ENCODE measurements at places on chromosomes 6 and 20.

- DNase-seq, result no peak
Measured at GRCh38 chr20:43988867-43989266, 74.2 kb downstream of the TOX2 start.

- DNase-seq, result no peak
Measured at GRCh38 chr6:219641-220198, 72.6 kb upstream of the DUSP22 start.

DNA sequence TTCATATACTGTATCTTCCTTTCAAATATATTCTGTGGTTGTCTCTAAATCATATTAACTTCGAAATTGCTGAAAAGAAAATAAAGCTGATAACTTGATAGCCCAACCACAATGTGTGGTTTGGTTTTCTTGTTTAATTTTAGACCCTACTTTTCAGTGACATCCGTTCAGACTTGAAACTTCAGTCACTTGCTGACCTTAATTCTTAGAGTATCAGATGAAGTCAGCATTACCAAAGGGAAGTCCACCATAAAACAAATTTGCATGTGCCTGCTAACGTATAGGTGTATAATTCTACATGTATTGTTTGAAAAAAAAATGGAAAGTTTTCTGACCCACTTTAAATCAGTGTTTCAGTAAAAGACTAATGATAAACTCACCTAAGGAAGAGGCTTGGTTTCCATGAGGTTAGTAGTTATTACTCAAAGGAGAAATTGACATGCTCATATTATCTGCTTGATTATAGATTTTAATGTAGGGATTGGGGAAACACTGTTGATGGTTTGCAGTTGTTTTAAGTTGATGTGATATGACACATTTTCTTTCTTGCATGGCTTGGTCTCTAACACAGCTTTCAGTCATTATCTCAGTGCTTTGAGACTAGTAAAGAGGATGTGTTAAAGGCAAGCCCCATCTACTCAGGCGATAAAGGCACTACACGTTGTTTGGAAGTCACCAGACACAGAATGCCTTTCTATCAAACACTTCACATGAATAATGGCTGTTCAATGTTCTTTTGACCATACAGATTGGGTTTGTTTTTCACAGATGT, 5.2 kb upstream of the IL17A start:
- no peak for DNase-seq

GRCh38 chr6:107321793-107322192, 137.6 kb downstream of the PDSS2 start:
- DNase-seq, result no peak

- DNase-seq, result no peak
Measured at GRCh38 chr6:88492241-88492640, 326.1 kb upstream of the CNR1 start.

DNA sequence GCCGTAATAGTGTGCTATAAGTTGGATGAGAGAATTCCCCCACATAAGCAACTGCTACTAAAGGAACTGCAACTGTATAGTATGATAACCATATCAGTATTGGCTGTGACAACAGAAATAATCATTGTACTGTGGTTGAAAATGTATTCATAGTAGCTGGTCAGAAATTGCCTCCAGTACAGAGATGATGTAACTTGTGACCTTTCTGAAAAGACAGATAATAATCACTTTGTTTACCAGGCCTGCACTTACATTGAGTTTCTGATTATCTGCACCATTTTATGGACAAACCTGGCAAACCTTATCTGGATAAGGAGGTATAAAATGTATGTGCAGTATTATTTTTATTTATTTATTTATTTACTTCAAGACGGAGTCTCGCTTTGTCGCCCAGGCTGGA, 19.0 kb downstream of the CFAP206 start:
- no peak for DNase-seq

DNA sequence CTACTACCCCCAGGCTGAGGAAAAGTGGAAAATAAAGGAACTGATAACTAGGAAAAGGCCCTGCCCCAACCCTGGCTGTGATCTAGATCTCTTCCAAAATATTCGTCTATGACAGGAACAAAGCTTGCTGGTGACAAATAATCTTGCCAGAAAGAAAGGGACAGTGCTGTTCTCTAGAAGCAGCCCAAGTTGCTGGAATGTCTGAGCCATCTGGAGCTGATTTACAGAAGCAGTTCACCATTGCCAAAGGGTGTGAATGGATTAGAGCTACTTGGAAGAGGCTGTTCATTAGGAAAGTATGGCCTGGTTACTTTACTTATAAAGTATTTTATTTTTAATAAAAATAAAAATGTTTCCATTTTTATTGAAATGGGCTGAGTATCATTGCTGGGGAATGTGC, 146.3 kb downstream of the EPM2A start:
- no peak for DNase-seq

- DNase-seq, result no peak
Measured at GRCh38 chr6:33028220-33028849, 18.9 kb upstream of the HLA-DOA start.

DNA sequence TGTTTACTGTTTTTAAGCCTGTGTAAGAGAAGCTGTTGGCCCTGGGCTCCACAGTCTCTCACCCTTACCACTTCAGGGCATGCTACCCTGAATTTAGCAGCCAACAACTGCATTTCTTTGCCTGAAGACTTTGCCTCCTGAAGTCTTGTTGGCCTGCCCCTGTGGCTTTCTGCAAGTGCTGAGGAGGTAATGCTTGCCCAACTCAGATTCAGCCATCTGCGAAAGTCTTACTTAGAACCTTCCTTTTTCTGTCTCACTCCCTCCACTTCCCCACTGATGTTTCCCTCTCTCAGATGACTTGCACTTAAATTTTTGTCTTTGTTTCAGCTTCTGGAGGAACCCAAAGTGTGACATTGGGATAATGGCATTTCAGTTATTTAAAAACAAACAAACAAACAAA, 11.8 kb upstream of the IBTK start:
- no peak for DNase-seq

DNA sequence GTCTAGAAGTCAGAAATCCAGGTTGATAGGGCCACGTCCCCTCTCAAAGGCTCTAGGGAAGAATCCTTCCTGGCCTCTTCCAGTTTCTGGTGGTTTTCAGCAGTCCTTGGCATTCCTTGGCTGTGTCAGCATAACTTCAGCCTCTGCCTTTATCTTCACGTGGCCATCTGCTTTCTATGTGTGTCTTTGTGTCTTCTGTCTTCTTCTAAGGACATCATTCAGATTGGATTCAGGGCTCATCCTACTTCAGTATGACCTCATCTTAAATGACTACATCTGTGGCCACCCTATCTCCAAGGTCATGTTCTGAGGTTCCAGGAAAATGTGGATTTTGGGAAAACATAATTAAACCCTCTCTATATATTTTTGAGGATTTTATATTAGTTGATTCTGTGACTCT, 23.0 kb downstream of the C6orf89 start:
- no peak for DNase-seq

- no peak for DNase-seq
Measured at GRCh38 chr20:37816726-37817125, 86.2 kb upstream of the VSTM2L start.

- no peak for DNase-seq
Measured at GRCh38 chr20:58647796-58648501, 3.1 kb upstream of the STX16 start.
